Tongue (tissue), 3 donors: ENCODE measurements at places on chromosomes 1 and 21.

- no peak for DNase-seq
These were observed 40.2 kb downstream of the PRSS38 start for GRCh38 chr1:227855687-227856086.

- DNase-seq, result no peak
These were observed 34.7 kb downstream of the UBE2G2 start for GRCh38 chr21:44766818-44767354.

DNA sequence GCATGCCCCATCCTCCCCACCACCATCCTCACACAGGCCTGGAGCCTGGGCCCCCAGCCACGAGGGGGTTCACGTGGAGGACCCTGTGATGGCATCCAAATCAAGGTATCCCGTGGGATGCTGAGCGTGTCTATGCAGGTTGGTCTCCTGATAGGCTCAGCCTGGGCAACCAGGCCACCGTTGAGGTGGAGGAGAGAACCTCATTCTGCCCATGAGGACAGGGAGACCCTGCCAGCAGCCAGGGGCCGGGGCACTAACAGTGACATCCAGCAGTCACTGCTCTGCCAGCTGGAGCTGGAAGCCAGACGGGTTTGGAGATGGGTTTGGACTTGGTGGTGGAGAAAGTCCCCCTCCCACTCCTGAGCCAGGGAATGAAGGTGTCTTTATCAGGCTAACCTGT is 582.8 kb downstream of the MATN1 start:
- DNase-seq, result no peak

GRCh38 chr1:84255582-84255981 is 45.9 kb upstream of the SAMD13 start:
- no peak for DNase-seq

- no peak for DNase-seq
These were observed 46.3 kb downstream of the SLC30A10 start for GRCh38 chr1:219882096-219882495.

DNA sequence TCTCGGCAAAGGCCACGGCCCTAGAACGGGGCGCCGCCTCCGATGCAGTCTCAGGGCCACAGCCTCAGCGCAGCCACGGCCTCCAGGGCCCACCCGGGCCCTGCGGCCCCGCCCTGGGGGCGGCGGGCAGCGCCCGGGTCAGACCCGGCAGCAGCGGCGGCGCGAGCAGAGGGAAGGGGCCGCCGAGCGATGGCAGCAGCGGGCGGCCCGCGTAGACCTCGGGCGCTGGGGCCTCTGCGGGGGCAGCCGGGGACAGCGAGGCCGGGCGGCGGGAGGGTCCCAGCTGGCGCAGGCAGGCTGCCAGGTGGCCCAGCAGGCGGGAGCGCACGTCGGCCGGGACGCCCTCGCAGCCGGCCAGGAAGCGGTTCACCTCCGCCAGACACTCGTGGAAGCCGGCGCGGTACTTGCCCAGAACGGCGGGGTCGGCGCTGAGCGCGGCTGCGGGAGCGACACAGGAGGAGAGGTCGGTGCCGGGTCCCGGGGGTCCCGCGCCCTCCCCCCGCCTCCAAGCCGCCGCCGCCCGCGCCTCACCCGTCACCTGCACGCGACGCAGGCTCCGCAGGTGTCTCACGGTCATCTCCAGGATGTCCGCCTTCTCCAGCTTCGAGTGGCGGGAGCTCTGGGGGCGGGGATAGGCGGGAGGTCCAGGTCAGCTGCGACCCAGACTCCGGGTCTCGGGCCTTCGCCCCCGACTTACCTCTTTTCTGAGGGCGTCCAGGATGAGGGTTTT is 737 bp downstream of the HES4 start:
- DNase-seq, result peak; percentile 79
